Stimulated activated naive CD8-positive, alpha-beta T cell treated with anti-CD3 and anti-CD28 coated beads, Interleukin-15, Interleukin-2, amounts not matched to agents 100 U/mL and 50 U/mL, for 24 hours (primary cell): ENCODE measurements at places on chromosomes 3 and 15.

- DNase-seq, result no peak
Observed at GRCh38 chr3:51379746-51380455, 5.2 kb upstream of the MANF start.

DNA sequence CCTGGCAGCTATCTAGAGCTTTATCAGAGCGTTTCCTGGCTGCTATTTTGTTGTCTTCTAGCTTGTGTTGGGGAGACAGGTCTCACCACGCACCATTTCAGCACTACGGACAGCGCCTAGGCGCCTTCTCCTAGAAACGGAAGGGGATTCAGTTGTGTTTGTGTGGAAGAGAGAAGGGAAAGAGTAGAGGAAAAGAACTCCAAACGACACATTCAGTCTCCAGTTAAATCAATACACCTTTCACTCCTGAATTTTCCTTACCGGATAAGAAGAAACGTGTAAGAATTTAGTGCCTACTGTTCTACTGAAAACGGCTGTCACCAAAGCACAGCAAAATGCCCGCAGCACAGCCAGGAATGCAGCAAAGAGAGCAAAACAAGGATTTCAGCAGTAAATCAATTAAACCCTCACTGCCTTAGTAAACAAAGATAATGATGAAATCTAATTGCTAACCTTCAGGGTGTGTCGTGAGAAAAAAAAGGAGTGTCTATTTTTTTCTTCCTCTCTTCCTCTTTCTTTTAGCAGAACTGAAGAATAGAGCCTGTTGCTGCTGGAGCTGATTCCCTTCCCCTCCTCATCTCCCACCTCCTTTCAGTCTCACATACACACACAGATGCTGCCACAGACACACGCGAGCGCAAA, 412 bp upstream of the CTXN2 start:
- peak; percentile 58 for DNase-seq

- no peak for DNase-seq
Observed at GRCh38 chr15:41263891-41264351, 32.9 kb downstream of the CHP1 start.

GRCh38 chr3:85567071-85567676, 608.4 kb downstream of the CADM2 start:
- DNase-seq, result peak; percentile 28

GRCh38 chr3:184186184-184186901, at the start of gene ABCF3:
Gene ABCF3 (plus strand): TSS chr3:184186199. CDS start chr3:184186208, 9 bp downstream.
- DNase-seq, result no peak
